NCI-H2081 treated with DMSO at 0.1 percent for 48 hours (cell line): ENCODE measurements at places on chromosomes 11 and 22.

GRCh38 chr11:35723913-35724312 lies 61.3 kb downstream of the TRIM44 start:
- DNase-seq = no peak

GRCh38 chr22:48871176-48871840 lies 956.4 kb downstream of the BRD1 start:
- no peak for DNase-seq

GRCh38 chr11:80096736-80097135 lies 655.9 kb upstream of the TENM4 start:
- no peak for DNase-seq

DNA sequence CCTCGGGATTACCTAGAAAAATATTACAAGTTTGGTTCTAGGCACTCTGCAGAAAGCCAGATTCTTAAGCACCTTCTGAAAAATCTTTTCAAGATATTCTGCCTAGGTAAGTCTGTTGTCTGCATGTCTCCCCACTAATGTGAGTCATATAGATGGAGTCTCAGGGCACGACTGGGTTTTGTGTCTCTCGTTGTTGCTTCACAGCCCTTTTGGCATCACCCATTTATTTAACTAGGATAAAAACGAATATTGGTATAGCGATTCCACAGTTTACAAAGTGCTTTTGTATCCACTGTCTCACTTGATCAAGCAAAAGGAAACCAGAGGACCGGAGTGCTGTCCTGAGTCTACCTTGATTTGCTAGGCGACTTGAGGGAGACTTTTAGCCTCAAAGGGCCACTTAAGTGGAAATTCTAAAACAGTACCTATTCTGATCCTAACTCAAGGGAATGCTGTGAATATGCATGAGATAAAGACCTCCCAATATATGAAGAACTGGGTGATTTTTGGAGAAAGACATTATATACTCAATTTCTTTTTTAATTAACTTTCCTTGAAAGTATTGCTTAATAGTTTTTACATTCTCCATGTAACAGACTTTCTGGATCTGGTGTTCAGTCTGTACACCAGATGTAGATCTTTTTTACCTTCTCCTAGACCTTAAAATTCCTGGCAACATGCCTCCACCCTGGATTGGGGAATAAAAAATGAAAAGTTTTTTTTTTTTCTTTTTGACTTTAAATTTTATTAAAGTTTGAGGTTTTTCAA lies 590 bp downstream of the NNMT start:
- no peak for DNase-seq

- no peak for DNase-seq
Observed at GRCh38 chr22:30402028-30402765, 5.4 kb downstream of the SEC14L2 start.

GRCh38 chr22:20279662-20280134 lies 11.6 kb upstream of the RTN4R start:
- no peak for DNase-seq

GRCh38 chr22:33209930-33210784 lies 152.0 kb upstream of the SYN3 start:
- DNase-seq = no peak

DNA sequence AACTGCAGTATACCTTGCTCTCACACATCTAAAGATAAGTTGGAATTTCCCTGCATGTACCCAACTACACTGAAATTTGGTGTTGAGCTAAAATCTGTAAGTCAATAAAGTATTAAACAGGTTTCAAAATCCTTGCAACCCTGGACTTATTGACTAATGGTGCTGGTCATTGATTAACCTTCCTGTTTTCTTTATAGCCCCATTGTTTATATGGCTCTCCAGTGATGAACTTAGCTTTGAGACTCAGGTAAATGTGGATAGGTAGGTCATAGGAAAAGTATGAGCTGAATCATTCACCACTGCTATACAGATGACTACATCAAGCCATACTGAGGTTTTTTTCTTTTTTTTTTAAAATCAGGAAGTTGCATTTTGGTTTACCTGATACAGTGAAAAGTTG lies 132.7 kb downstream of the FAT3 start:
- DNase-seq = no peak

- DNase-seq = no peak
Observed at GRCh38 chr11:15629690-15630321, 515.1 kb downstream of the INSC start.

DNA sequence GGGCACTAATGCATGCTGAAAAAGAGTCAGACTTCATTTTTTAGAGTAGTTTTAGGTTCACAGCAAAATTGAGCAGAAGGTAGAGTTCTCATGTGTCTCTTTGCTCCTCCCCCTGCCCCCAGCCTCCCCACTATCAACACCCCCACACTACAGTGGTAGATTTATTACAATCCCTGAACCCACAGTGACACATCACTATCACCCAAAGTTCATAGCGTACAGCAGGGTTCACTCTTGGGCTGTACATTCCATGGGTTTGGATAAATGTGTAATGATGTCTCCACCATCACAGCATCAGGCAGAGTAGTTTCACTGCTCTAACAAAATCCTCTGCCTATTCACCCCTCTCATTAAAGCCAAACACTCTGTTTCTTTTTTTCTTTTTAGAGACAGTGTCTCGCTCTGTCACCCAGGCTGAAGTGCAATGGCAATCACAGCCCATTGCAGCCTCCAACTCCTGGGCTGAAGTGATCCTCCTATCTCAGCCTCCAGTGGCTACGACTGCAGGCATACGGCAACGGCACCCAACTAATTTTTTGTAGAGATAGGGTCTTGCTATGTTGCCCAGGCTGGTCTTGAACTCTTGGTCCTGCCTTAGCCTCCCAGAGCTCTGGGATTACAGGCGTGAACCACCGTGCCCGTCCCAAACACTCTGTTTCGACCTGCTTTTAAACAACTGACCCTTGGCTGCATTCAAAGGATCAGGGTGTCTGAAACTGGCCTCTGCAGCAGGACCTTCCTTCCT lies 4.1 kb downstream of the BEST1 start:
- no peak for DNase-seq

- no peak for DNase-seq
Observed at GRCh38 chr22:38735126-38735464, 20.7 kb downstream of the SUN2 start.

DNA sequence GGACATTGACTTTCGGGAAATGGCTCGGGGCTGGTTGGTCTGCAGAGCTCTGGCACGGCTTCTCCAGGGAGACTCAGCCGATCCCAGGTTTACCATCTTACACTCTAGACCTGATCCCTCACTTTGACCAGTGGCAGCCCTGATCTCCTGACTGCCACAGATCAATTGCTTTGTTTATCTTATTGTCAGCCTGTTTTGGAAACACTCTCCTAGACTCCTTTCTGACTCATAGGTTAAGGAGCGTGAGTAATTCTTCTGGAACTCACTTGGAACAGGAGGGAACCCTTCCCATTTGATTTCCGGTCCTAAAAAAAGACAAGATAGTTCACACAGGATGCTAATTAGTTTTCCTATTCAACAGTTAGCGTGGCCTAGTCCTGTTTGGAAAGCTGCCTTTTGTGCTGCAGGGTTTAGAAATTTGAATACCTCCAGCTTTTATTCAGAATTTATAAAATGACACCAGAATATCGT lies 16.0 kb upstream of the BMAL1 start:
- DNase-seq = no peak

DNA sequence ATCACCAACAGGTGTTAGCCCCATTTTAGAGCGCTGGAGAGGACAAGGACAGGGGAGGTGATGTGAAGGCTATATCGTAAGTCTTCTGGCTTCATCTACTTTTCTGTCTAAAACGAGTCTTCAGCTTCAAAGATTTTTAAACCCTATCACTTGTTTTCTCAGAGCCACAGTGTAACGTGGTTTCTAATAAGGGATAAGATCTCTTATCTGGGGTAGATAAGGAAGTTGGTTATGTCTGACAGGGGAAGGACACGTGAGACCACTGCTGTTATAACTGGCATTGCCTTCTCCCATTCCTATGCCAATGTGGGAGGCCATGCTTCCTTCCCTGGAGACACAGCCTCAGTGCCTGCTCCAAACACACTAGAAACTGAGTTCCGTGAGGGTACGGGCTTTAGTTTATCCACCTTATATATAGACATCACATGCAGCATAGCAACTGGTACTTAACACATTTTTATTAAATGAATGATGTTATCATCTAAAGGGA lies 39.3 kb downstream of the LARGE2 start:
- no peak for DNase-seq

DNA sequence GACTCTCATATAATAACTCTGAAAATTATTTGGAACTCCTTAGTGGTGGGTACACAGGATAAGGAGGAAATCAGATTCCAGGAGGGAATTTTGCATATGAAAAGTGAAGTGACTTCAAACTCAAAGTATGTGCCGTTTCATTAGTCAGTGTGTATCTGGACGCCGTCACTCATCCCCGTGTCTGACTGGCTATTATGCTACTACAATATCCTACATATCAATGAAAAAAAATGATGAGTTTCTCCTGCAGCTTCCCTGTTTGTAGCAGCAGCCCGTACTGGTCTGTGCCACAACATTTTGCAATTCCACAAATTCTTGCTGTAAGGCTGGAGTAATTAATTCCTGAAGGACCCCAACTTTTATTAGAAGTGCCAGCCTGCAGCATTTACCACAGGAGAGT lies 16.5 kb downstream of the WT1 start:
- DNase-seq = no peak

DNA sequence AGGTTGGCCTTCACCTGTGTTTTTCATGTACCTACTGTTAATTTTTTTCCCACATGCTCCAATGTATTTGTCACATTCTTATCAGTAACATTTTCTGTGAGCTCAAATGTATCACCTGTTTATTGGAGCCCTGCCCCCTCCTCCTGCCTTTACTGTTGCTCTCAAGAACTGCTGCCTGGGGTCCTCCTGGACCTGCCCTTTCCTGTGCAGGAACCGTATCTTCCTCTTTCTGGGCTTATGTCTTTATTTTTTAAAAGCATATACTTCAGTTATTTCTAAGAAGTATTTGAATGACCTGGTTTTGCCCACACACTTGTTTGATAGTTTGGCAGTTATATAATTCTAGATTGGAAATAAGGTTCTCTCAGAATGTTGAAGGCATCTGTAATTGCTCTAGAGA lies 5.9 kb downstream of the FAM118B start:
- DNase-seq = no peak

GRCh38 chr11:102138223-102138622 lies 28.0 kb downstream of the YAP1 start:
- DNase-seq = no peak

- DNase-seq = no peak
Observed at GRCh38 chr11:13318498-13319295, 41.1 kb downstream of the BMAL1 start.

DNA sequence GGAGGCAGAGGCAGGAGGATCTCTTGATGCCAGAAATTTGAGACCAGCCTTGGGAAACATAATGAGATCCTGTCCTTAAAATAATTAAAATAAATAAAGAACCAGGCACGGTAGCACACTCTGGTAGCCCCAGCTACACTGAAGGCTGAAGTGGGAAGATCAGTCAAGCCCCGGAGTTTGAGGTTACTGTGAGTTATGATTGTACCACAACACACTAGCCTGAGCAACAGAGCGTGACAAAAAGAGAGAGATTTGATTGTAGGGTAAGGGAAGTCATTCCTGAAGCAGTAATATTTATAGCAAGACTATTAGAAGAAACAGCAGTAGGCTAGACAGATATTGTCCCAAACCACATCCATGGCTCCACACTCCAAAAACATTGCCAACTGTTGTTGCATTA lies 1408.4 kb upstream of the TENM4 start:
- DNase-seq = no peak

DNA sequence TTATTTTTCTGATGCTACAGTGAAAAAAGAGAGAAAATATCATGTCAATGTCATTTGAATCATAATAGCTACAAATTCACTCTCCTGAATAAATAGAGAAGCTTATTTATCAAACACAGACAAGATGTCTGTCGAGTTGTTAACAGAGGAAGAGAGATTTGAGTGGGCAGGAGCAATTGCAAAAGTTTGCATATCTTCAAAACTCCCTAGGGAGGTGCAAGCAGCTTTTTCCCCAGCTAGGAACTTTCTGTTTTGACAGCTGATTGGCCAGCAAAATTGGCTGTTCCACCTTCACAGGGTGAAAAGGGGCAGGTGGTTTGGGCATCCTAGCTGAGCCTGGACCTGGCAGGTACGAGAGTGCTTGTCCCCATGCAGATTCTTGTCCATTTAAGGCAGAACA lies 98.2 kb downstream of the NTM start:
- no peak for DNase-seq

GRCh38 chr11:82873919-82874333 lies 26.3 kb downstream of the PRCP start:
- DNase-seq = no peak

DNA sequence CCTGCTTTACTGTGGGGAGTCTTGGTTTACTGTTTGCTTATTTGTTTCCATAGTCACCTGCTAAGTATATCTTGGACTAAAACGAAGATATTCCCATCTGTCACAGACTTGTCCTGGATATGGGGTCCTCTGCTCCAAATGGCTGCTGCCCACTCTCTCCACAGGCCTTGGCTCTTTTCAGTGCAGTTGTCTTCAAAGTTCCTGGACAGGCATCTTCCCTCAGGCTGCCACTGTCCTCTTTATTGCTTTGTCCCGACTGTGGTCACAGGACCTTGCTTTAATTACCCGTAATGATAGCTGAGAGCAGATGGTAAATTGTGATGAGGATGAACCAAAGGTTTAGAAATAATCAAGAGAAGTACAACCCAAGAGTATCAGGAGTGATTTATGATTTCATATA lies 713.9 kb upstream of the CCDC179 start:
- no peak for DNase-seq

GRCh38 chr11:14905104-14906033 lies 13.3 kb upstream of the CYP2R1 start:
- no peak for DNase-seq

GRCh38 chr11:46917109-46917761 lies 1.1 kb downstream of the LRP4 start:
- no peak for DNase-seq

DNA sequence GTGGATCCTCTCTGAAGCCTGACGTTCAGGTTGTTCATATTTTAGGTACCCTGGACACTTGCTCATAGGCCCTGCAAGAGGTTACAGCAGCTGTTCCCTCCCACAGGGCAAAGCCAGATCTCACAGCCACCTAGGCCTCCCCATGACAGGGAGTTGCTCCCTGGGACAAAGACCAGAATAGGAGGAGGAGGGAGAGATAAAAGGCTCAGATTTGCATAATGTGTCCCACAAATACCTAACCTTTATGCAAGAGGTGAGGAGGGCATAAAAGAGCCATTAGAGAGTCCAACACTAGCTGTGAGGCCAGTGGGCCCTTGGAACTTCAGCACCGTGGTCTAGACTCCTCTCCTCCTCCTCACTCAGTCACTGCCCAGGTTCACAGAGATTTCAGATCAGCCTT lies 33.8 kb downstream of the ZNF280B start:
- DNase-seq = no peak

DNA sequence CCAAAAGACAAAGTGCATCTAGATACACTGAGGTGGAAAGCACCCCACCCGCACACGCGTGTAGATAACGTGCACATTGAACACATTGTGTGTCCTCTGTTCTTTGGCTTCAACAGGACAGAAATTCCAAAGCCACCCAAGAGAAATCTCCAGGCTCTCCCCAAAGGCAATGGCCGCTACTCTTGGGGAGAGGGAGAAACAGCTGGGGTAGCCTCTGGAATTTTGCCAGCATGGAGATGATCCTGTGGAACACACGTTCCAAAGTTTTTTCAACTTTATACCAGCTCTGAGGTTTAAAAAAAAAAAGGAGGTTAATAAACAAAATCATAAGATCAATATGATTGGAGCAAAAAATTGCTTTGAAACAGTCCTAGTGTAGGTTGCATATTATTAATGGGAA lies 63.0 kb upstream of the CD82 start:
- DNase-seq = no peak

- no peak for DNase-seq
Observed at GRCh38 chr22:33577862-33578411, 342.3 kb downstream of the LARGE1 start.

GRCh38 chr11:106939157-106939556 lies 79.1 kb downstream of the GUCY1A2 start:
- no peak for DNase-seq
